ENCODE measurements at places on chromosomes 3 and 15.

DNA sequence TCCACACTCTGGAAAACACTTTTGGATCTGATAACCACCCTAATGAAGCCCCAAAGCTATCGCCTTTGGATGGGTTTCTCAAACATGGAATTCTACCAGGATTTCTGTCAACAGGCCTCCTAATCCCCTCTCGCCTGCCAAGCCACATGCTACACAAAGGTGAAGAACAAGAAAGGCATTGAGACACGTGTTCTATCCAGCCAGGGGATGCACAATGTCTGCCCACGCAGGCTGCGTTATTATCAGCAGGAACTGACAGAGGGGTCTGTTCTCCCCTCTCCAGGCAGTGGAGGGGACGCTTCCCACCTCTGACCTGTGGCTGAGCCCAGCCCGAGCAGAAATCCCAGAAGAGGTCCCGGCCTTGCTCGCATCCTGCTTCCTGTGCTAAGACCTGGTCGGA lies 45.4 kb upstream of the THBS1 start:
- DNase-seq = no peak

DNA sequence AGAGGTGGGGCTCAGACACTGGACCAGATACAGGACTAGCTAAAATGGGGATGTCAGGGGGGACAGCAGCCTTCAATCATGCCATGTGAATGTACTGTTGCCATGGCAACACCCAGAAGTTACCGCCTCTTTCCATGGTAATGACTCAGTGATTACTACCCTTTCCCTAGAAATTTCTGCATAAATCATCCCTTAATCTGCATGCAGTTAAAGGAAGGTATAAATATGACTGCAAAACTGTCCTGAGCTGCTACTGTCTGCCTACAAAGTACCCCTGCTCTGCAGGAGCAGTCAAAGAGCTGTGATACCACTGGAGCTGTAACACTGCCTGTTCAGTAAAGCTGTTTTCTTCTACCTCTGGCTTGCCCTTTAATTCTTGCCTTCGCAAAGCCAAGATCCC lies 168.2 kb downstream of the PEAK1 start:
- DNase-seq = peak; percentile 15

GRCh38 chr15:32922541-32922940 lies 204.7 kb downstream of the GREM1 start:
- DNase-seq = no peak

- no peak for DNase-seq
Measured at GRCh38 chr3:186180891-186181481, 72.1 kb upstream of the ETV5 start.

DNA sequence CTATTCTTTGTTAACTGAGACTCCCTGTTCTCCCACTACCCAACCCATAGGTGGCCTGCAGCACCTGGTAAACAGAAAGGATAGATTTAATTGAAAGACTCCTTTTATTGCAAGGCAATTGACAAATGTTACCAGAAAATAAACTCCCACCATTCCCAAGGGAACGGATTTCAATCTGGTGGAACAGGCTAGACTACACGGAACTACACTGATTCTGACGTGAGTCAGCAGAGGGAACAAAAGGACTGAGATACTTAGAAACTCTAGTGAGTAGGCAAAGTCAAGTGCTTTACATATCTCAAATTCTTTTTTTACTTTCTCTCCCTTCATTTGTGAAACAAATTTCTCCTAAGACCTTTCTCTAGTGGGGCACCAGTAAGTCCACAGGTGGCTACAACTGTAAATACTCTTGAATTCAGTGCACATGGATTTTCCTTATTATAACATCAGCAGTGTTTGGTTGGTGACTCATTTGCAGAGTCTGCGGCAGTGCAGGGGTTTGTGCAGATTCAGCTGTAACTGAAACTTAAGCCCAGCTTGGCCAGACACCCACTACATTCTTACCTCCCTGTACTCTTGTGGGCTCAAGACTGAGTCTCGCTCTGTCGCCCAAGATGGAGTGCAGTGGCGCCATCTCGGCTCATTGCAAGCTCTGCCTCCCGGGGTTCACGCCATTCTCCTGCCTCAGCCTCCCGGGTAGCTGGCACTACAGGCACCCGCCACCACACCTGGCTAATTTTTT lies 34.3 kb upstream of the PLSCR2 start:
- no peak for DNase-seq

DNA sequence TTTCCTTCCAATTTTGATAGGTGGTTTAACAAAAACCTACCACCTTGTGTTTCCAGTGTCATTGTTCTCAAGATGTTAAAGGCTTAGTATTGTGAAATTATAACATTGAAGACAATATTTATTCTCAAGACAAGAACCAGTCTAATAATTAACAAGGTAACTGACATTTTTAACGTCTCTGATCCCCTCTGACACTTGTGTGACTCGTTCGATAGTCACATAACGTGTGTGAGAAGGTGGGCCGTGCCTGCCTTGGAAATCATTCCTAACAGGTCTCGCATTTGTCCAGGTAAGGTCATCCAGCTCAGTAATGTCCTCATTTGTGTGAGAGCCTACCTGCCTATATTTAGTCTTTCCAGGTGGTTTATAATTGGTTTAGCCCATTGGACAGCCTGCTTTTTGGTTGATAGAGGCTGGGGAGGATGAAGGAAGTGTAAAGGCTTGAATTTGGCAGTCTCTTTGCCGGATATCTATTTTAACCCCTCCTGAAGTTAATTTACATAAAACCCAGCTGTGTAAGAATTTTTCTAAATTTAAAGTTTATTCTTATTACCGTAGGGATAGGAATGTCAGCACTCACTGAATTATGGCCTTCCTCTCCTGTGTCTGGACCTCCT lies 94.4 kb downstream of the AKAP13 start:
- DNase-seq = no peak

DNA sequence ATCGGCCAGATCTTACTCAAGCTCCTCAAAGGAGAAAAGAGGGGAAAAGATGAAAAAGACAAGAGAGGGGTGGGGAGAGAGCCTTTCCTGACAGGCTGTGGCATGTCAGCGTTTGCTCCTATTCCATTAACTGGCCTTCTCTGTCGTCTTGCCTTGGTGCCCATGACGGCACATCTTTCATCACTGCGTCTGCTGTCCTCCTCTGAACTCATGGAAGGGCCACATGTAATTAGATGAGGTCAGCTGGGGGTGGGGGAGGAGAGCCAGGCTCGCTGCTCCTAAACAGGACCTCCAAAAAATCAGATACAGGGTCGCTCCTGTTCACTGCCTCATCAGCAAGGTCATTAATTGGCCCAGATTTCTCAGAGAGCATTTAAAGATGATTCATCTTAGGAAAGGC lies 49.7 kb downstream of the LRTM1 start:
- no peak for DNase-seq

DNA sequence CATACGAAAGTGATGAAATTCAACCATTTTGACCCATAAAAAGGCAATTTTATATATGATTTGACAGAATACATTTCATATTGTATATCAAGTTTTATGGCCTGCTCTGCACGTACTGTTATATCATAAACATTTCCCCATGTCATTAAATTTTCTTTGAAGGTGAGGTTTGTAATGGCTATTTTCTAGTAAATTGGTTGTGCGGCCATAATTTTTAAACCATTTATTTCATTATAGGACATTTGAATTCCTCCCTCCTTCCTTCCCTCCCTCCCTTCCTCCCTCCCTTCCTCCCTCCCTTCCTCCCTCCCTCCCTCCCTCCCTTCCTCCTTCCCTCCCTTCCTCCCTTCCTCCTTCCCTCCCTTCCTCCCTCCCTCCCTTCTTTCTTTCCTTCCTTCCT lies 87.4 kb upstream of the AGBL1 start:
- no peak for DNase-seq

- no peak for DNase-seq
Measured at GRCh38 chr15:88433046-88433685, 34.0 kb downstream of the MRPL46 start.

GRCh38 chr15:87219650-87220615 lies 1036.6 kb downstream of the NTRK3 start:
- DNase-seq = no peak
